Stimulated activated CD4-positive, alpha-beta T cell treated with anti-CD3 and anti-CD28 coated beads, Interleukin-15, amount 100 ng/mL, for 1 hour (primary cell): ENCODE measurements at places on chromosomes 12 and 14.

- no peak for DNase-seq
Observed at GRCh38 chr14:92877757-92878431, 45.1 kb upstream of the CHGA start.

GRCh38 chr14:89760086-89760485 lies 194.4 kb downstream of the EFCAB11 start:
- DNase-seq, result no peak

DNA sequence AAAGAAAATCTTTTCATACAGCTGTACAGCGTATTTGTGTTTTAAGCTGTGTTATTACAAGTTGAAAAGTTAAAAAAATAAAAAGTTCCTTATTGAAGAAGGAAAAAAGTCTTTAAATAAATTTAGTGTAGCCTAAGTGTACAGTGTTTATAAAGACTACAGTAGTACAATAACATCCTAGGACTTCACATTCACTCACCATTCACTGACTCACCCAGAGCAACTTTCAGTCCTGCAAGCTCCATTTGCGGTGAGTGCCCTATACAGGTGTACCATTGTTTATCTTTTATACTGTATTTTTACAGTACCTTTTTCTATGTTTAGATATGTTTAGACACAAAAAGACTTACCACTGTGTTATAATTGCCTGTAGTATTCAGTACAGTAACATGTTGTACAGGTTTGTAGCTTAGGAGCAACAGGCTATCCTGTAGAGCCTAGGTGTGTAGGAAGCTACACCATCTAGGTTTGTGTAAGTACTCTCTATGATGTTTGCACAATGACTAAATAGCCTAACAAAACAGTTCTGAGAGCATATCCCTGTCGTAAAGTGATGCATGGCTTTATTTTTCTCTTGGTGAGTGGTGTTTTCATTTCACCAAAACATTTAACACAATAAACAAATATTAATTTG lies 275.2 kb downstream of the DACT1 start:
- no peak for DNase-seq

DNA sequence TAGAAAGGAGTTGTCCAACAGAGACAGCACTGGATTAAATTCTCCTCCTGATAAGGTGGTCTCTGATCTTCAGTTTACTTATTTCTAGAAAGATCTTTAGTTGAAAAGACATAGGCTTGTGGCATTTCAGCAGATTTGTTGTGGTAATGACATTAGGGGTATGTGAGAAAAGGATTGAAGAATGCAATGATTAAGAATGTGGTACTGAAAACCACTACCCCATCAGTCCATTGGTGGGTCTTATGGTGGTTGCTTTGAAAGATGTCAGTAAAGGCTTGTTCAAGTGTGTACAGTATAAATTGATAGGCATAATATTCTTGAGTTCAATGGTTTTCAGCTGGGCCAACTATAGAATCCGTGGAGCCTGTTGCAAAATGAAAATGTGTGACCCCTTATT lies 10.8 kb downstream of the PPFIBP1 start:
- no peak for DNase-seq

DNA sequence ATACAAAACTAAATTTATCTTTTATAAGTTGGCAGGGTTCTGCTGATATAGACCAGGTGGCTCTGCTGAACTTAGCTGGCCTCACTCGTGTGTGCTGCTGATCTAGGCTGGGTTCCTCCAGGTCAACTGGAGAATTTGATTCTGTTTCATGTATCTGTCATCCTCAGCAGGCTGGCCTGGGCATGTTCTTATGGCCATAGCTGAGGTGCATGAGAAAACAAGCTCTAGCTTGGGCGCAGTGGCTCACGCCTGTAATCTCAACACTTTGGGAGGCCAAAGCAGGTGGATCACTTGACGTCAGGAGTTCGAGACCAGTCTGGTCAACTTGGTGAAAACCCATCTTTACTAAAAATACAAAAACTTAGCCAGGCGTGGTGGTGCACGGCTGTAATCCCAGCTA lies 24.3 kb upstream of the BCL2L14 start:
- DNase-seq, result no peak

GRCh38 chr14:53149668-53150316 lies 3.3 kb downstream of the DDHD1 start:
- no peak for DNase-seq

DNA sequence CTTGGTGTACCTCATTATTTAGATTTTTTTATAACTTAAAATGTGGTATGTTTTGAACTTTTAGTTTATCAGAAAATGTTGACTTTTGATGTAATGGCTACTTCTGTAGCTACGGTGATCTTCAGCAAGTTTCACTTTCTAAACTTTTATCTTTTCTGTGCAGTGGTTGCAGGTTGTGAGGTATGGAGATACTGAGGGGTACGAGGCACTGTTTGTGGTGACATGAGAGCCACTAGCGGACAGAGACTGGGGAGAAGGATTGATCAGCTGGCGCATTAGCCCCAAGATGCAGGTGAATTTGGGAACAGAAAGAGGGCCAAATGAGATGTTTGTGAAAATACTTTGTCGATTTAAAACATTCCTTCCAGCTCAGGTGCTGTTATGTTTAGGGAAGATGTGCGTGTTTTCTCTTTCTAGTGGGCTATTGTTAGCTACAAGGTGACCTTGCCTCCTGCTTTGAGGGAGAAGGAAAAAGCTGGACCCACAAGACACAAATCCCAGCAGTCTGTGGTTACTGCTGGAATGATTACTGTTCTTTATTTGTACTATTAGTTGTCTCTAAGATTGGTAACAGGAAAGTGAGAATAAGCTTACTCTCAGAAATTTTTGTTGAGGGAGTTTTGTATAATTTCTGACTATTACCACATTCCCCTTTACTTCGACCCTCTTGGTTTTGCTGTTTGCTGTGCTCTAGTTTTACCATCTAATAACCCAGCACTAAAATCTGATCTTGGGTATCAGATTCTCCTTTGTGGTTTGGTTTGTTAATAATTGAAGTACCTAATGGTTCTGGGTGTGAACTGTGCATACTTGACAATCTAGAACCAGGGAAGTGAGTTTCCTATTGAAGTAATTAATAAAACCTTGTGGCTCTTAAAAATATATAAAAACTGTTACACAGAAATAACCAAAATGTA lies 61.7 kb downstream of the FBXO34 start:
- DNase-seq, result no peak
